Anterior cingulate cortex (tissue), 58 donors: ENCODE measurements at places on chromosomes 2 and 18.

GRCh38 chr2:207531032-207531952, 1.5 kb downstream of the CREB1 start:
- DNase-seq: no peak

- DNase-seq: no peak
Measured at GRCh38 chr2:50723286-50723938, 308.5 kb downstream of the NRXN1 start.

DNA sequence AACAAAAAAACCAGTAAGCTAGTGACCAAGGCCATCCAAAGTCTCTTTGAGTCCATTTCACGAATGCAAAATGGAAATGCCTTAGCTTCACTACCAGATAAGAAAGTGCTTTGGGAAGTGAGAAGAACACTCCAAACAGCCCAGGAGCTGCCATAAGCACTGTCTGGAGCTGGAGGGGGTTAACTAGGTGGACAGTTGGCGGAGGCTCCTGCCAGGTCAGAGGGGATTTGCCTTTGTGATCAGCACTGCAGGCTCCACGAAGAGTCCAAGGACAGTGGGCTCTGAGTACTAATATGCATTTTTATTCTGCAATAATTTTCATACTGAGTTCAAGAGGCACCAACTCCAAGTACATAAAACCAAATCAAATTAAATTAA, 233.3 kb upstream of the SMAD2 start:
- DNase-seq: no peak

- no peak for DNase-seq
Measured at GRCh38 chr2:111039628-111040383, 80.9 kb upstream of the BCL2L11 start.

- no peak for DNase-seq
Measured at GRCh38 chr2:32284321-32284720, 6.6 kb downstream of the YIPF4 start.

DNA sequence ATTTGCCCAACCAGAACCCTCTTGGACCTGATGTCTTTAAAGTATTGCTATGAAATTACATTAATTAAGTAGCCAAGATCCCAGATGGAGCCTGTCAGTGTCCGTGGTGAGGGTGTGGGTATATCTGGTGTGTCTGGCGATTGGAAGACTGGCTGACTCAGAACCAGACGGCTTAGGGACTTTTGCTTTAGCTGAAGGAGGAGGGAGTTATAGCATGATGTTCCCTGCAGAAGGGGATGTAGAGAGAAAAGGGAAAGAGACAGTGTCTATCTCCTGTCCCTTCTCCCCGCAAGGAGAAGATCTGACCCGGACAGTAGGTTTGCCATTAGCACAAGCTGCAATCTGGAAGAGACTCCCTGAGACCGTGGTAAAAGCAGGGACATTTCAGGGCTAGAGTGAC, 60.6 kb downstream of the POU3F3 start:
- no peak for DNase-seq

GRCh38 chr2:53545604-53546003, 222.0 kb upstream of the CHAC2 start:
- DNase-seq: peak; percentile 60

- no peak for DNase-seq
Measured at GRCh38 chr2:72539071-72539552, 286.7 kb downstream of the EXOC6B start.

- no peak for DNase-seq
Measured at GRCh38 chr18:75846321-75846720, 418.8 kb upstream of the SMIM21 start.

GRCh38 chr2:138500592-138501424, 762 bp upstream of the SPOPL start:
- DNase-seq: no peak

GRCh38 chr18:79305911-79306310, 89.8 kb upstream of the NFATC1 start:
- DNase-seq: no peak

DNA sequence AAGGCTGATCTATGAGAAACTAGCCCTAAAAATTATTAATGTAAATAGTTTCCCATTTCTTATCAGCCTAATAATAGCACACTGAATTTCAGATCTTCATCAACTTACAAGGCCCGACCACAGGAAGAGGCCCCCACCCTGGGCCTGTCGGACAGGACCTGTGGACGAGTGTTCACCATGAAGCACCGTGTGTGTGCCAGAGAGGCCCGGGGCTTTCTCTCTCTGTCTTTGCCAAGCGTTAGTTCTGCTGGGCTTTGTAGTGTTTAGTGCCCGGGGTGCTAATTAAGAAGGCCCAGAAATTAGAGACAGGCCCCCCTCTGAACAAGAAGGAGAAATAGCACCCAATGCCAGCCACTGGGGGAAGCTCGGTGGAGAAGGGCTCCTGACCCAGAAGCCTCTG, 265.7 kb downstream of the TWIST2 start:
- DNase-seq: no peak
